DMS 273 treated with DMSO at 0.1 percent for 48 hours (cell line): ENCODE measurements at places on chromosomes 6 and 20.

GRCh38 chr20:62367136-62367632, at the start of gene LAMA5:
Gene LAMA5, minus strand, starts transcription at chr20:62367312. Its CDS starts 67 bp downstream, at chr20:62367245.
- DNase-seq, result no peak

DNA sequence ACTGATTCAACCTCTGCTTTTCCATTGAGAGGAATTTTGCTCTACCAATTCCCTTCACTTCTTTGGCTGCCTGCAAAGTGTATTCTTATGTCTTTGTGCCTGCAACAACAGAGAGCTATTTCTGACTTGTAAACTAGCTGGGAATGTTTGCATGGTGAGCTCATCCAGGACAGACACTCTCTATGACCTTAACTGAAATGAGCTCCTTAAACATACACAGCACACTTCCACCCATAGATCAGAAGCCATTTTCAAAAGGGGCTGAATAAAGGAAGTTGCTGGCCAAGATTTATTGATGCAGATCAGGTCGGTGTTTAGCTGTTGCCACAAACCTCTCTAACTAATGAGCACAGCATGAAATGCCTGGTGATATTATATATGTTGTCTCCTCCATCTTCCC, 377.7 kb downstream of the BTBD9 start:
- no peak for DNase-seq

- no peak for DNase-seq
Observed at GRCh38 chr6:62146954-62147853, 138.8 kb downstream of the KHDRBS2 start.

GRCh38 chr6:12584631-12585405, 131.7 kb upstream of the PHACTR1 start:
- no peak for DNase-seq

DNA sequence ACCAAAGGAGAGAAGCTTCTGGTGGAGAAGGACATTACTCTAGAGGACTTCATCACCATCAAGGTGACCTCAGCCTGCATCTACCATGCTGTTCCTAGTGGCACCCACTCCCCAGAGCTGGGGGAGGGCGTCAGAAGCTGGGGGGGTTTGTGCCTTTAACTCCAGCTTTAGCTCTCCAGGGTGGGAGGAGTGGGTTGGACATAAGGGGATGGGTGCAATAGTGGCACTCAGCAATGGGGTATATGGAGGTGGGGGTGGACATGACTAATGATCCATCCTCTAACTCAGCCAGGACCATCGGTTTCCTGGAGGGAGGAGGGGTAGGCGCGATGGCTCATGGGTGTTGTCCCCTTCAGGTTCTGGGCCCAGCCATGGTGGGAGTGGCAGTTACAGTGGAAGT, 40.1 kb downstream of the SNRPB start:
- DNase-seq, result no peak

DNA sequence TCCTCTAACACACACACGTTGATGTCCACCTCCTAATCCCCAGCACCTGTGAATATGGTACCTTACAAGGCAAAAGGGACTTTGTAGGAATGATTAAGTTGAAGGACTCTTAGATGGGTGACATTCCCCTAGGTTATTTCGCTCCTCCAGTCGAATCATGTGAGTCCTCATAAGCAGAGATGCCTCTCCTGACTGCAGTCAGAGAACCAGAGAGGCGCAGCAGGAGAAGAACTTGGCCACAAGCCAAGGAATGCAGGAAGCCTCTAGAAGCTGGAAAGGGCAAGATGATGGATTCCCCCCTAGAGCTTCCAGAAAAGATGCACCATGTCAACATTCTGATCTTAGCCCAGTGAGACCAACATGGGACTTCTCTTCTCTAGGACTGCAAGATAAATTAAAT, 133.1 kb upstream of the PTPRT start:
- DNase-seq, result no peak

DNA sequence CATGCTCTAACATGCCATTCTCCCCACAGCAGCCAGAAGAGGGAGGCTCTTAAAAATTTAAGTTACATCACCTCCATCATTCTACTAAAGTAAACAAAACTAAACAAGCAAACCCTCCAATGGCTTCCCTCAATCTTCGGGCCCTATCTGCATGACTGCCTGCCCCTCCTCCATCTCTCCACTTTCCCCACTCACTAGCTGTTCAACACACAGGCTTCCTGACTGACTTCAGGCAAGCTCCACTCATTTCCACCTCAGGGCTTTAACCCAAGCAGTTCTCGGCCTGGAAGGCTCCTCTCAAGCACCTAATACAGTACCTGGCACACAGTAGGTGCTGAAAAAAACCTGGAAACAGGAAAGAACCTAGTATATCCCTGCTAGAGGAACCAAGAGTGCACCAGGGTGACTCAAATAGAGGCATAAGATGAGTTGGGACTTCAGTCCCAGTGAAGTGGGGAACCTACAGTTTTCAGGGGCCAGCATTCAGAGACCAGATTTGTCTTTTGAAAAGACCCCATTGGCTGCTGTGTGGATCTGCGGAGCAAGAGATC, 2.8 kb downstream of the AHCY start:
- DNase-seq, result no peak
